Non-pigmented ciliary epithelial cell (primary cell): ENCODE measurements at places on chromosomes 2 and 18.

DNA sequence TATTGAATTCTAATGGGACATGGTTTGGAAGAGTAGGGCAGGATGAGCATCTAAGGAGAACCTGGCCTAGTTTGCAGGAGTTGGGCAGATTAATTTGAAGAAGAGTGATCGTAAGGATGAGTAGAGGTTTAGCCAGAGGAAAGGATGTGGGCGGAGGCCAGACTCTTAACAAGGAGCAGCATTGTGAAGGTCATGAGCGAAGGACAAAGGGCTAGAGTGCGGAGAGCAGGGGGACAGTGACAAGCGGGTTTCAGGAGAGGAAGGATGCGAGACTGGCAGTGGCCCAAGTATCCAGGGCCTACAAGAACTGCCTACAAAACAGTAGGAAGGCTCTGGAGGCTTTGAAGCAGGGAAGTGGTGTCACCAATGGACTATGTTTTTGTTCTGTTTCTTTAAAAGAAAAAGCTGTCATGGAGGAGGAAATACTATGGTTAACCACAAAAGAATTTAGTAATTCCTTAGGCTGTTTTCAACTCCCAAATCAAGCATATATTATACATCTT, 20.1 kb downstream of the SLC66A3 start:
- peak; percentile 44 for DNase-seq

DNA sequence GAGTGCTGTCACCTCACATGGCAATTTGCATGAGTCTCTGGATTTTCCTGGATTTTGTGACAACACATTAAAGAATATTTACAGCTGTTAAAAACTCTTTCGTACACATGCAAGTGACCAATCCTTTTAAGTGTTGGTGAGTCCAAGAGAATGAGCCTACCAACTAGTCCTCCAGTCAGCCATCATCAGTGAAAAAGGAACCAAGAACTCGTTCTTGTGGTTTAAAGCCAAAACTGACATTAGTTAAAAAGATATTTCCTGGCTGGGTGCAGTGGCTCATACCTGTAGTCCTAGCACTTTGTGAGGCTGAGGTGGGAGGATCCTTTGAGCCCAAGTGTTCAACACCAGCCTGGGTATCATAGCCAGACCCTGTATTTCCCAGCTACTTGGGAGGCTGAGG, 215.4 kb upstream of the ITGA4 start:
- DNase-seq = no peak

DNA sequence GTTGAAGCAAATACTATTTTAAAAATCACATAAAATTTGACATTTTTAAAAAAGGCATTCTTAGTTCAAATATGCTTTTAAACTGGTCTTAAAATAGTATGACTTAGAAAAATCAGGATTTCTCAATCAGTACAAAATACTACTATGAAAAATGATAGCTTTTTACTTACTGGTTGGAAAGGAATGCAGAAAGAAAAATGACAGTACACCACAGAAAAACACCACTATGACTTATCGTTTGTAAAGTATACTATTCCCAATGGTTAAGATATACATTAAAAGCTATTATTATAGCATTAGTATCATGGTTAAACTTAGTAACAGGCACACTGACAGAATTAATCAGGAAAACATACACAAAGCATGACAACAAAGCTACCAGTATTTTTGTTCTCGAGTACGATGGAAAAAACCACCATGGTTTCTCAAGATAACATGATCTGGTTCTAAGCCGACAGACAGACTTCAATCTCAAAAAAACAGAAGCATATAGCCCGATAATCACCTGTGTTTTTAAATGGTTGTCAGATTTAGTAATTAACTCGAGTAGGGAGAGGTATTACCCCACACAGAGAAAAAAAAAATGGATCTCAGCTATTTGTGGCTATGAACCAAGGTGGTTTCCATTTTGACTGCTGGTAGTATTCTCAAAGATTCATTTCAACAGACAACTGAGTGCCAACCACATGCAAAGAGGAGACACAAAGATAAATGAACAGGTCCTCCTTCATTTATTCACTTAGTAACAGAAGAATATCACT, 39.1 kb downstream of the CUL3 start:
- peak; percentile 26 for DNase-seq

DNA sequence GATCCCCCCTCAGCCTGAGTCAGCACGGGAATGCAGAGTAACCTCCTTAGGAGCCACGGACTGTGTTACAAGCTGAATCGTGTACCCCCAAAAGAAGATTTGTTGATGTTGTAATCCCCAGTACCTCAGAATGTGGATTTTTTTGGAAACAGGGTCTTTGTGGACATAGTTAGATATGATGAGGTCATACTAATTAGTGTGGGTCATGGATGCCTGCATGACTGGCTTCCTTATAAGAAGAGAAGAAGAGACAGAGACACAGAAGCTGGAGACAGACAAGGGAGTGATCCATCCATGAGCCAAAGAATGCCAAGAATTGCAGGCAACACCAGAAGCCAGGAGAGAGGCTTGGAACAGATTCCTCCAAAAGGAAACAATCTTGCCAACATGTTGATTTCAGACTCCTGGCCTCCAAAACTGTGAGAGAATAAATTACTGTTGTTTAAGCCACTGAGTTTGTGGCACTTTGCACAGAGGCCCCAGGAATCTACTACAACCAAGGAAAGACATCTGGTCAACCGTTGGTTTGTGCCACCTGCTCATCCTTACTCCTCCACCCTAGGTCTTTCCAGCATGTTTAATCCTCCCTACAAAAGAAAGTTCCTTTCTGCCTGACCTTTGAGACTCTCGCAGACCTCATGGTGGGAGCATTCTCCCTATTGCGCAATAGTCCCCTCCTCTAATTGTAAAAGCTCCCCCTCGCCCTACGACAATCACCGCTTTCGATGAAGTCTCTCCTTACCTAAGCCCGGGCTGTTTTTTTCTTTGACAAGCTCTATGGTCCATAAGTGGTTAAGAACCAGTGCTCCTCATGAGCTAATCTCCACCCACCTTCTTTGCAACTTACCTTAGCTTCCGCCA, 91.6 kb downstream of the DNER start:
- no peak for DNase-seq

DNA sequence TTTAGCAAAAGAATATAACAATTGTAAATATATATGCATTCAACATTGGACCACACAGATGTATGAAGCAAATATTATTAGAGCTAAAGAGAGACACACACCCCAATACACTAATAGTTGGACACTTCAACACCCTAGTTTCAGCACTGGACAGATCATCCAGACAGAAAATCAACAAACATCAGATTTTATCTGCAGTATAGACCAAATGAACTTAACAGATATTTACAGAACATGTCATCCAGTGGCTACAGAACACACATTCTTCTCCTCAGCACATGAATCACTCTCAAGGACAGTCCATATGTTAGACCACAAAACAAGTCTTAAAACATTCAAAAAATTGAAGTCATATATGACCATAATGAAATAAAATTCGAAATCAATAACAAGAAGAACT, 22.1 kb upstream of the EVA1A start:
- DNase-seq = no peak

DNA sequence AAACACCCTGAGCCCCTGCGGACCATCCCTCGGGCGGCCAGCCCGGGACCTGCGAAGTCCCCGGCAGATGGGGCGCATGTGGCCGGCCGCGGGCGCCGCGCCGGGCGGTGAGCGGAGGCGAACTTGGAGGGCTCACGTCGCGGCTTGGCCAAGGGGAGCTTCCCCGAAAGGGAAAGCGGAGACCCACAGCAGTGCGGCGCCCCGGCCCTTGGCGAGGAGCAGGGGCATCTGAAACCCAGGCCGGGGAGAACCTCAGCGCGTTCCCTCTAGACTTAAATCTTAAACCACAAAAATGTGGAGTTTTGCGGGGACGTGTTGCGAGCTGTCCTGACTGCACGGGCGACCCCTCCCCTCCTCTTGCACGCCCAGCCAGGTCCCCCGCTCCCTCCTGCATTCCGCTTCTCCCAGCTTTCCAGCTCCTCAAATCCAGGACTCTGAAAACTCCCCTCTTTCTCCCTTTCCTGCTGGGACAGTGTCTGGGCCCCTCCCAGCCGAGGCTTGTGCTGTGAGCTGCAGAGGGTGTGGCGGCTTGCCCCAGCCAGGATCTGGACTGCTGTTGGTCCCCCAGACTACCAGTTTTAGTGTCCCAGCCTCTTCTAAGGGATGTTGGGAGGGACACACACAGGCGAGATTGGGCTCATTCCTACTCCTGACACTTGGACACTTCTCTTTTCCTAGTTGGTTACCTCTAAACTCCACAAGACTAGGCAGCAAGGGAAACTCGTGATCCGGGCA, 1.3 kb downstream of the FMNL2 start:
- no peak for DNase-seq

- no peak for DNase-seq
Observed at GRCh38 chr2:109376796-109377495, 236.8 kb downstream of the SEPTIN10 start.

DNA sequence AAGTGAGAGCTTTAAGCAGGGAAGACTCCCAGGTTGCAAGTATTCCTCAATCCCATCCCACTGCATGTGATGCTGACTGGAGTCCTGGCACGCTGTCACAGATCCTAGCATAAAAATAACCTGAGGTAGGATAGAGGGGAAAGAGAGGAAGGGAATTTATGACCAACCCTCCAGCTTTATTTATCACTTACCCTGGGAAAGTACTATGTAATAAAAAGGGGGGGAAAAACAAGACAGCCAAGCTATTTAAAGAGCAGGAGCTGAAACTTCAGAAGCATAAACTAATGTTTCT, 122.2 kb downstream of the SLC8A1 start:
- no peak for DNase-seq

GRCh38 chr2:212945526-212945925, 205.9 kb downstream of the IKZF2 start:
- no peak for DNase-seq

- DNase-seq = no peak
Observed at GRCh38 chr2:209305026-209305425, 118.8 kb upstream of the MAP2 start.

DNA sequence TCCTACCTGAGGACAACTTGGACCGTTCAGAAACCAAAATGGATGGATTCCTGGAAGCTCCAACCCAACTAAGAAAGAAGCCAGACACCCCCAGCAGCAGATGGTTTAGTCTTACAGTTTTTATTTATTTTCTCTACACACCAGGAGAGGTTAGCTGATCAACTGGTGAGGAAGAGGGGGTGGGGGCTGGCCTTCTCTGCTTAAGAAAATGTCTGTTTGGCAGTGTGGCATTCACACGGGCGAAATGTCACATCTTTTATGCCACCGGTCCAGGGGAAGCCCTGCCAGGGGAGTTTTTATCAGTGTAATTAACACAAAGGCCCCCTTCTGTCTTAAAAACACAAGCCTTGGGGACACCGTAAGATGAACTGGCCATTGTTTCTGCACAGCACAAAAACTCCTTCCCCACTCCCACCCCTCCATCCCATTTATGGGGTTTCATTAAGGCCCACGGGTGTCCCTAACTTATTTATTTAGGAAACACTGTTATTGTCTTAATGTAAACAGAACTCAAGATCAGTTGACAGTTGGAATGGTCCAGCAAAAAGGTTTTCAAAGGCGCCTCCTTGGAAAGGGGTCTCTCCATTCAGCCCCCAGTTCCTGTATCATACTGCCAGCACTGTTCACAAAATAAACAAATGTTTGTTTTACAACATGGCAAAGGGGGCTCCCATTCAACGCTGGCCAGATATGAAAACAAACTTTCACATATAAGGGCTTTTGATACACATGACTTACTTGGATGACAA, 217.0 kb downstream of the C1D start:
- DNase-seq = no peak

DNA sequence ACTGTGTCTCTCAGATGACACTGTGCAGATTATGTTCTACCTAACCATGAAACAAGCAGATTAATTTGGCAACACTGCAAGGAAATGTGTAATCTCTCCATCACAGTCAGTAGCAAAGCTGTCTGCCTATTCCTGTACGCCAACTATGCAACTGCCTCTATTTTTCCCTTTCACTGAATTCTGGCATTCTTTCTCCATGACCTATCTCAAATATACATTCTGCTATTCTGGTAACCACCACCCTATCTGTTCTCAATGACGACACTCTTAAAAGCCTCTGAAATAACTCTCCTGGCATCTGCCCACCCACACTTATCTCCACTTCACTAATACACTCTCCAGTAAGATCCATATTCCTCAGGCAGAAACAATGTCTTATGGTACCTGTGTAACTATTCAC, 78.7 kb downstream of the ABCA12 start:
- peak; percentile 57 for DNase-seq

GRCh38 chr2:215903203-215903602, 110.1 kb downstream of the MREG start:
- no peak for DNase-seq

GRCh38 chr18:24964216-24964615, 387.8 kb downstream of the ZNF521 start:
- no peak for DNase-seq

- DNase-seq = no peak
Observed at GRCh38 chr2:42882756-42883155, 90.4 kb upstream of the HAAO start.

DNA sequence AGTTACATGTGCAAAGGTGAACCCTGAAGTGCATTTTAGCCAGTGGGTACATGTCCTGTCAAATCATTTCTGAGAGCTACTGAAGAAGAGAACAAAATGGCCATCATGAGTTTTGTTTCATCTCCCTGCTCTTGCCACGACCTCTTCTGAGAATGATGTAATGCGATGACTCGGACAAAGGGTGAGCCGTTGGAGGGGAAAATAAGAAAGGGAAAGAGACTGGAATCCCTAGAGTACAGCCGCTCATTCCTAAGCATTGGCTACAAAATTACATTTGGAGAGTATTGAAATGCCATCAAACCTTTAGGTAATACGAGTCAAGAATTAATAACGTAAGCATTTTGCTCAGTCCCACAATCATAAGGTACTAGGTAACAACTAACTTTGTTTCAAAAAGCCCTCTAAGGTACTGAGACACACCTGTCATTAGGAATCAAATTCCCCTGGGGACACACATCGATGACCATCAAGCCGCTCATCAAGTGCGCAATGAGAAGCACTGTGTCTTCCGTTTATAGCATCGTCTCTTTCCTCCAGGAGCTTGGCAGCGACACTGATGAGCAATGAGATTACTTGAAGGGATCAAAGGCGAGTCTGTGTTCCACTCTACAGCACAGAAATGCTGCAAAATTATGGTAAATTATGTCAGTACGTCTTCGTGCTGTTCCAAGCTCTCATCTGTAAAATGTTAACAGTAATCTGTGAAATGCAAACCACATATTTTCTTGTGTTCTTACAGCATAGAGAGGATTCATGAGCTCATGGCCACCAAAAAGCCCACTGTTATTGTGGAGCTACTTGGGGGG, 97.3 kb upstream of the PIEZO2 start:
- no peak for DNase-seq

- DNase-seq = no peak
Observed at GRCh38 chr2:222447131-222447530, 22.8 kb downstream of the SGPP2 start.

DNA sequence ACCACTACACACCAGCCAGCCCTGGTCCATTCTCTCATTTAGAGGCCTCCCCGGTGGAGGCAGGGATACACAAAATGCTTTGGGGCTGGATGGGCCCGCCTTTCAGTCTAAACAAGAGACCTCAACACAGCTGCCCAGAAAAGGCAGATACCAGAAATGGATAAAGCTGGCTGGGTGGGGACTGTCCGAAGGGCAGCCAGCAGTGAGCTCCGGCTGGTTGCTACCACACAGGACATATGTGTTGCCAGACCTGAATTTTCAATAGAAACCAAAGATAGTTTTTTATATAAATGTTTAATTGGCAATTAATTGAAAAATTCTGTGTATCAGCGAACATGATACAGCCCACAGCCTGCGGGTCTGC, 1.4 kb downstream of the GPBAR1 start:
- no peak for DNase-seq
